ENCODE measurements at places on chromosomes 6 and 20.

DNA sequence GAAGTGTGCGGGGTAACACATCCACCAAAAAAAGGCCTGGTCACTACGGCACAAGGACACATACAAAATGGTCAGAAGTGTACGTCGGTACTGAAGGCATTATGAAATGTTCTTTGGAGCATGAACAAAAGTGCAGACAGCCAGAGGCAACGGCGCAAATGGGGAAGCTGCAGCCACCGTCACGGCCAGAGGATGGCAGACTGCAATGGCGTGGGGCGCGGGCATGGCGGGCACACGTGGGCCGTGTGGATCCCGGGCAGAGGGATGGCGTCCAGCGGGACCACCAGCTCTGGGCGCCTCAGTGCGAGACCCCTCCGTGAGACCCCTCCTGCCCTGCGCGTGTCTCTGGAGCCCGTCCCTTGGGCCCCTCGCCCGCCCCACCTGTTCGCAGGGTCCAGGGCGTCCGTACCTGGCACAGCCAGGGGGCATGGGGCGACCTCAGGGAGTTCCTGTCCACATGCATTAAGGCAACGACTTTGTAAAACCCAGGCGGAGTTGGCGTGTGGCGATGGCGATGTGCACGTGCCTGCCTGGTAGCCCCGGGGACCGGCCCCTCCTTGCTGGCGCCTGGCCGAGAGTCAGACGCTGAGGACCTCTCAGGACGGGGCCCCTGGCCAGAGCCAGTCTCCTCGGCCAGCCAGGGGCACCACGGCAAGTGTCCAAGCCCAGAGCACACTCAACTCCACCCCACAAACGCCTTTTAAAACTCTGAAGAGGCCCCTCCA lies 39.5 kb upstream of the CHRNA4 start:
- no peak for DNase-seq

DNA sequence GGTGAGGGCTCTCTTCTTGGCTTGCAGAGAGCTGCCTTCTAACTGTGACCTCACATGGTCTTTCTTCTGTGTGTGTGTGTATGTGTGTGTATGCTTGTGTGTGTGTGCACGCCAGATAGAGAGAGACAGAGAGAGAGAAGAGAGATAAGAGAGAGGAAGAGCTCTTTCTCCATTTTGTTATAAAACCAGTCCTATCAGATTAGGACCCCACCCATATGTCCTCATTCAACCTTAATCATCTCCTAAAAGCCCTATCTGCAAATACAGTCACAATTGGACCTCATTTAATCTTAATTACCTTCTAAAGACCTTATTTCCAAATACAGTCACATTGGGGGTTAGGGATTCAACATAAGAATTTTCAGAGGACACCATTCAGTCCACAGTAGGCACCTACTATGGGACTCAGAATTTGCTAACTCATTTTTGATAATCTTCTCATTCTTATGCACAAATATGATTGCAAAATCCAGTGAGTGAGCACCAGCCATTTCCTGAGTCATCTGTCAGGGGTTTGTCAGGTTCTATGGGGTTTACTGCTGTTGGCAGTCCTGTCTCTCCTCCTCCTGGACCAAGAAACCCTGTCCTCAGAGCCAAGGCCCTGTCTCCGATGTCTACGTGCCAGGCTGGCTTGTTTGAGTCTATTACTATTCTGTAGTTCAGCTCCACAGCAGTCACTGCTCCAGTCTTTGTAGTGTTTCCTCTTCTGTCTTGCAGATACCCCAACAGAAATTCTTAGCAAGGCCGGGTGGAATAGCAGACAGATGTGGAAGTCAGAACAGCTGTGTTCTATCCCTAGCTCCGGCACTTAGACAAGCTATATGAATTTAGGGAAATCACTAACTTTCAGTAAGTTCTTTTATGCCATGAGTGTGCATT lies 59.0 kb upstream of the FAM184A start:
- DNase-seq: no peak

DNA sequence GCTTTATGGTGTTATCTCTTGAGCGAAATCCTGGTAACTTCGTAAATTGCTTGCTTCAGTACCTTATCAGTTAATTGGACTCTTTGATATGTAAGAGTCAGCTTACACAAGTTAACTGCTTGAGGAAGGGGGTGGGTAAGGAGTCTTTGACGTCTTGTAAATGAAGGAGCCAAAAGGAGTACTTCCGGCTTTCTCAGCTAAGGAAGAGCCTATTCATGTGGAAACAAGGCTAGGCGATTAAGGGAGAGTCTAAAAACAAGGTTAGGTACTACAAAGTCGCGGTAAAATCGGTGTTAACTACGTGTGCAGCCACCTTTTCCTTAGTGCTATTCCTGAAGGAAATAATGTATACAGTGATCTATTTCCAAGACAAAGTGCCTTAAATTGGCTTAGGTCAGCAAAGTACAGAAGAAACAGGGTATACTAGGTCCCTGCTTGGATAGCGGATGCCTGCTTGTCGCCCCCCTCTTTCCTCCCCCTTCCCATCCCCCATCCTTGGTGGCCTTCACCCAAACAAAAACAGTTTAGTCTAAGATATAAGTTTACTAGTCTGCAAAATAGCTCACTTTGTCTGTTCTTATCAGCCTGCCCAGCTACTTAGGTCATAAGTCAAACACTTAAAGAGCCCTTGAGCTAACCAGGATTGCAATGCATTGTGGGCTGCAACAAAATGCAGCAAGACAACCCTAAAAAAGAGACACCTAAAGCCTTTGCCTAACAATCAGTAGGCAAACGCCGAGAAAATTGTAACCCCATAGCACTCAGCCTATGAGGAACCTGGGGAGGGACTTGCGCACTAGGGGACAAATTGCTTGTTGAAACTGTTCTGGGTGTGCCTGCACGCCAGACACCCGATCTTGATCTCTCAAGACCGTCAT lies 147.3 kb downstream of the TRIM27 start:
- DNase-seq: no peak

GRCh38 chr6:169527306-169527705 lies 174.5 kb downstream of the WDR27 start:
- no peak for DNase-seq

DNA sequence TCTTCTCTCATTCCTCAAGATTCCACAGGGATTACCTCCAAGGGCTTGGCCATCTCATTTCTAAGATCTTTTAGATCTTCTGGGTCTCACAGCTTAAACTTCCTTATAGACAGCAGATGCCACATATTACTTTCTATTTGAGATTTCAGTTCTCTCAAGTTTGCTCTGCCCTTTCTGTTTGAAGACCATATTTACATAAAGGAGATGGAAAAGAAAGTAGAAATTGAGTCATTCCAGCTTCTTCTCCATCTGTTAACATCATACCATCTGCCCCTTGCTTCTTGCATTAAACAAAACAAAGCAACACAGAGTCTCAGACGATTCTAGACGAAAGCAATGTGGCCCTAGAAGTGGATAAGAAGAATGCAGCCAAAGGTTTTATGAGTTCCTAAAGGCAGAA lies 203.4 kb downstream of the TTLL2 start:
- DNase-seq: no peak

DNA sequence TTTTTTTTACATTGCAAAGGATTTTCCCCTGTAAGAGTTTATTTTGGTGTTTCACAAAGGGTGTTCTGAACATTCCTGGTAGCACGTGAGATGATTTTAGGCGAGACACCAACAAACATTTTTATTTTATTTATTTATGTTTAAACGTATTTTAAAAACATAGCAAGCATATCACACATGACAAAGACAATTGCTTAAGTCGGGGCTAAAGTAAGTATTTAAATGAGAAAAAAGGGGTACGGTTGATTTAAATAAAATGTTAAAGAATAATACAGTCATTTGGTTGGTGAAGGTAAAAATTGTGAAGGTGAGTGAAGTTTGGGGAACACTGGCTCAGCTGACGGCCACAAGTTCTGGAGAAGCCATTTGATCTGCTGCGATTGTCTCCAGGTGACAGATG lies 129.7 kb downstream of the BMP7 start:
- no peak for DNase-seq

GRCh38 chr6:73722318-73723060 lies 26.5 kb downstream of the CD109 start:
- no peak for DNase-seq

GRCh38 chr20:19709635-19710335 lies 48.3 kb upstream of the RIN2 start:
- no peak for DNase-seq

DNA sequence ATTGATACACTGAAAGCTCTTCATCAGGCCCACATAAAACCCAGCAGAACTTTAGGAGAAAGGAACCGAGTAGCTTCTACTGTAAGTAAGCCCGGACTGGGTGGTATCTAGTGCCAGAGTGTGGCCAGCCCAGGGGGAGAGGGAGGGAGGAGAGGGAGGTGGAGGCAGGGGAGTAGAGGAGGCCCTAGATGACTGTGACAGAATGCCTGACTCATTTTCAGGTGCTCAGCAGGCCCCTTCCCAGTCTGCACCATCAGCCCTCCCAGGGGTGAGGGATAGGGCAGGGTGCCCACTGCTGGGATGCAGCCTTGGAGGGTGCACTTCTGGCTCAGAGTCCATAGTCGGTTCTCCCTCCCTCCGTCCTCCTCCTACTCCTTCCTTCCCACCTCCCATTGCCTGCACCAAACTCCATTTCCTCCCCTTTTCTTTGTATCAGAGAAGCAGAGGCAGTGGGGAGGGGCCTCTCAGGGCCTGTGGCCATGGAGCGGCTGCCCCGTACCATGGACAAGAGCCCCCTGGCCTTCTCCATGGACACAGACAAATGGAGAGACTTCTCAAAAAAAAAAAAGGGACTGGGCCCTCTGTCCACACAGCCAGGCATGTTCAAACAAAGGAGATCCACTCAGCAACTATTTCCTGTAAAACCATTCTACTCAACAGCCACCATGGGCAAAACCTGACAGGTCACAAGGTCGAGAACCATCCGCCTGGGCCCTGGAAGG lies 184.9 kb upstream of the SNX9 start:
- DNase-seq: no peak

- no peak for DNase-seq
Measured at GRCh38 chr6:43286980-43287716, 10.9 kb upstream of the SLC22A7 start.
